Glutamatergic neuron (in vitro differentiated cells): ENCODE measurements at places on chromosomes 2 and 18. TPM values are rescaled to one million over a fixed set of nuclear protein-coding genes. Genes with fewer than 3 reads are reported as not detected.

FAM228A gene
- 0.69 TPM for total RNA-seq

GRCh38 chr18:54900290-54900689 lies 59.0 kb downstream of the CCDC68 start:
- no peaks in the 10 kb centered on the region for H3K27me3 ChIP-seq
- no peaks in the 10 kb centered on the region for H3K36me3 ChIP-seq
- H3K27ac ChIP-seq, result no peak overlapping the region
- no peak for DNase-seq

HOXD8 gene
- total RNA-seq, result 0.27 TPM

ICOS gene
- total RNA-seq, result not detected

CARF gene
- 9.1 TPM for total RNA-seq
